ENCODE measurements at places on chromosomes 12 and 14.

- DNase-seq: peak; percentile 42
Observed at GRCh38 chr14:51394384-51394783, 154.3 kb downstream of the TMX1 start.

- DNase-seq: no peak
Observed at GRCh38 chr12:13326076-13326475, 129.6 kb downstream of the EMP1 start.

DNA sequence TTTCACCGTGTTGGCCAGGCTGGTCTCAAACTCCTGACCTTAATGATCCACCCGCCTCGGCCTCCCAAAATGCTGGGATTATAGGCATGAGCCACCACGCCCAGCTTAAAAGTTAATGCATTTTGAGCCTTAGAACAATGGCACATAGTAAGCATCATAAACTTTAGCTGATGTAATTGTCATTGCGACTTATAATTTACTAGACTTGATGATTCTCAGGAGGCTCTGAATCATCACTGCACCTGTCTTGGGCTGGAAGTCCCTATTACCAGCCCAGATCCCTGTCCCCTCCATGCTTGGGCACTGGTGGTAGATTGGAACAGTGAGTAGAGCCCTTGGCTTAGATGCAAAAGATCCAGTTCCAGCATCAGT, 26.1 kb downstream of the KMT5A start:
- DNase-seq: no peak

GRCh38 chr14:99254328-99255009, 17.5 kb downstream of the BCL11B start:
- DNase-seq: no peak

DNA sequence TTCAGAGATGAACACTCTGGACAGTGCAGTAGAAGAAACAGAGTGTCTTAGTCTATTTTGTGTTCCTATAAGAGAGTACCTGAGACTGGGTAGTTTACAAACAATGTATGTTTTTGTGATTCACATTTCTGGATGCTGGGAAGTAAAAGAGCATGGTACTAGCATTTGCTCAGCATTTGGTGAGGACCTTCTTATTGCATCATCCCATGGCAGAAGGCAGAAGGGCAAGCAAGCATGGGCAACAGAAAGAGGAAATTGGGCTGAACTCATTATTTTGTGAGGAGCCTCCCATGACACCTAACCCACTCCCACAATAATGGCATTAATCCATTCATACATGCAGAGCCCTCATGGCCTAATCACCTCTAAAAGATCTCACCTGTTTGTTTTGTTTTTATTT, 8.0 kb downstream of the ANKS1B start:
- DNase-seq: no peak

- DNase-seq: no peak
Observed at GRCh38 chr12:117180758-117181467, 9.4 kb downstream of the FBXO21 start.

DNA sequence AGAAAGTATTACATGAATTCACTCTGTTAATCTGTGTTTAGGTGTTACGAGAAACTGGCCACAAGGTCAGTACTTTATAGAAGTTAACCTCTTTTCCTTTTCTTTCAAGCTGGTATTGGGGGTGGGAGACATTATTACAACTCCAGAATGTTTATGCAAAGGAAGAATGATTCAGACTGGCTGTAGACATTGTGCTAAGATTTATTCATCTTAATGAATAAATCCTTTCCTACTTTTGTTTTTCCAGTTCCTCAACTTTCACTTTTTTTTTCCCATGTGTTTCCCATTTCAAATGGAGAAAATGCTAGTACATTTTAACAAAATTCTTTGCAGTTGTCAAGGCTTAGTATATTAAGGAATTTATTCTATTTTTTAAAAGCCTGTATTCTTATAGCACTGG, 1.3 kb downstream of the OTOGL start:
- DNase-seq: peak; percentile 14

DNA sequence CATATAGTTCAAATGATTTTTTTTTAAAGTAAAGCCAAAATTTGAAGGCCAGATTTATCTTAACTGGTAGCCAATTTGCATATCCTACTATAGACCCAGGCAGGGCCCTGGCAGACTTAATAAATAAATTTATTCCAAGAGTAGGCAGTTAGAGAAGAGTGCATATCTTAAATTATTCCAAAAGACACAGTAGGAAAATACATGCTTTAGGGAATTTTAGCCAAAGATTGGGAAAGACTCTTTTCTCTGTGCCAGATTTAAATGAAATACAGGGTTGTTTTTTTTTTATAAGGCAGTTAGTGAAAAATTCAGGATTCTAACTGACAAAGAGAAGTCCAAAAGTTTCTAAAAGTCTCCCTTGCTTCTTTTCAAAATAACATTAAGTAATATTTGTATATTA, 65.5 kb downstream of the ST8SIA1 start:
- DNase-seq: no peak

DNA sequence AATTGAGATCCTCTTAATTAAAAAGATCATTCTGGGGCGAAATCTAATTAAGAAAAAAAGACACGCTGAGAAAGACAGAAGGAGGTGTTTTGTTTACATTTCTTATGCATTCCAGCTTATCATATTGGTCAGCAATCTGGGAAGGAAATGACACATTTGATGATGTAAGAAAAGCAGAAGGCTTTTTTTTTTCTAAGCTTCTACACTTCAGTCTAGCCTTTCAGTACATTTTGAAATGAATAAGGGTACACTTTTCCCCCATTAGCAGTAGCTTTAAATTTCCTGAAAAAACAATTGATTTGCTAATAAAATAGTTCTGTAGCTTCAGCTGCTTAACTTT, 5.9 kb upstream of the GSC start:
- DNase-seq: peak; percentile 29

DNA sequence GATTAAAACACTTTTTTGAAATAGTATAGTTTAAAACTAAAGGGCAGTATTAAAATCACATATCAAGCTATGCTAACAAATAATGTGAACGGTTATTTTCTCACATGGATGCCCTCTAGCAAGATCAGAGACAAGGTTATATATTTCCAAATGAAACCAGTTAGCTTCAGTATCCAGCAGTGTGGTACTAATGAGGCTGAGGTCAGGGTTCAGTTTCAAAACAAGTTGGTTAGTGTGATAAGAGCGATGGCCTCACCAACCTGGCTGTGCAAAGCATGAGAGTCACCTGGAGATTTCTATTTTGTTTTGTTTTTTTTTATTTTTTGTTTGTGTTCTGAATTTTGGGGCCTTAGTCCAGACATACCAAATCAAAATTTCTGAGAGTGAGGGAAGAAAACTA, 352.2 kb upstream of the KITLG start:
- DNase-seq: no peak

DNA sequence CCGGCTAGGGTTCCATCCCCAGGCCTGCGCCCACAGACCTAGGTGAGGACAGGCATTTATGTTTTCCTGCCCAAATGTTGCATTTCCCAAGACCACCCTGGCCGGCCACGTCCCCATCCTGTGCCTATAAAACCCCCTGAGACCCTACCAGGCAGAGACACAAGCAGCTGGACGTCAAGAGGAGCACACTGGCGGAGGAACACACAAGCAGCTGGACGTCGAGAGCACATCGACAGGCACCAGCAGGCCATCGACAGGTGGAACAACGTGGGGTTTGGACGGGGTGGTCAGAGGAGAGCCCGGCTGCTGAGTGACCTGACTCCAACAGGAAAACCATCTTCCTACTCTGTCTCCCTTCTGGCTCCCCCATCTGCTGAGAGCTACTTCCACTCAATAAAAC, 19.6 kb upstream of the LDHB start:
- no peak for DNase-seq

GRCh38 chr12:119208626-119209061, 29.9 kb downstream of the HSPB8 start:
- DNase-seq: peak; percentile 20

DNA sequence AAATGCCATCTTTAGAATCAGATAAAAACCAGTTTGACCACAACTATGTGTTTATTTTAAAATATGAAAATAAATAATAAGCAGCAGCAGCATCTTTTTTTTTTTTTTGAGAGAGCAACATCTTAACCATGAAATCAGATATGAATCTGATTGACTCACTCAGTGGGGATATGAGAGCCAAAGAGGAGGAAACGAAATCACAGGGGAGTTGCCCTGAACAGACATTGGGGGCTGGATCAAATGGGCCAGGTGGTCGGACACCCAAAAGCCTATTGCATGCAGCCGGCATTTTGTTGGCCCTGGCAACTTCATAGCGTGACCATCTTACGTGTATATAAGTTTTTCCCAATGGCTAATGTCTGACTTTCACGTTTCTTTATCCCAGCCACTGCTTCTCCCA, 321.1 kb downstream of the NPAS3 start:
- DNase-seq: no peak

GRCh38 chr12:127664901-127665300, 602.1 kb upstream of the TMEM132C start:
- DNase-seq: peak; percentile 17

DNA sequence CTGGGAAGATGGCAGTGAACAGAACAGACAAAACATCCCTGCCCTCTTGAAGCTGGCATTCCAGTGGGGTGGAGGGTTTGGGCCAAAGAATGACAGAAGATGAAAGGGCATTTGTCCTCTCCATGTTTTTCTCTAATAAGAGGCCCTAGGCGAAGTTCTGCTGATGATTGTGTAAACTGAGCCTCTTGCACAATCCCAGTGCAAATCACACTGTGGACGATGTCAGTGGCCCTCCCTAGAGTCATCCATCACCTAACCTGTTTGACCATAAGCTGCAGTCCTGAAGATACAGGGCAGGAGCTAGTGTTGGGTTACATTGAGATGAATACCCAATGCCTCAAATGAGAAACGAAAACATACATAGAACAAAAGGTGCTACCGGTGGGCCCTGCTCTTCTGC, 622.4 kb upstream of the TBX3 start:
- no peak for DNase-seq

- DNase-seq: peak; percentile 57
Observed at GRCh38 chr14:102140027-102140749, 491 bp downstream of the WDR20 start.

DNA sequence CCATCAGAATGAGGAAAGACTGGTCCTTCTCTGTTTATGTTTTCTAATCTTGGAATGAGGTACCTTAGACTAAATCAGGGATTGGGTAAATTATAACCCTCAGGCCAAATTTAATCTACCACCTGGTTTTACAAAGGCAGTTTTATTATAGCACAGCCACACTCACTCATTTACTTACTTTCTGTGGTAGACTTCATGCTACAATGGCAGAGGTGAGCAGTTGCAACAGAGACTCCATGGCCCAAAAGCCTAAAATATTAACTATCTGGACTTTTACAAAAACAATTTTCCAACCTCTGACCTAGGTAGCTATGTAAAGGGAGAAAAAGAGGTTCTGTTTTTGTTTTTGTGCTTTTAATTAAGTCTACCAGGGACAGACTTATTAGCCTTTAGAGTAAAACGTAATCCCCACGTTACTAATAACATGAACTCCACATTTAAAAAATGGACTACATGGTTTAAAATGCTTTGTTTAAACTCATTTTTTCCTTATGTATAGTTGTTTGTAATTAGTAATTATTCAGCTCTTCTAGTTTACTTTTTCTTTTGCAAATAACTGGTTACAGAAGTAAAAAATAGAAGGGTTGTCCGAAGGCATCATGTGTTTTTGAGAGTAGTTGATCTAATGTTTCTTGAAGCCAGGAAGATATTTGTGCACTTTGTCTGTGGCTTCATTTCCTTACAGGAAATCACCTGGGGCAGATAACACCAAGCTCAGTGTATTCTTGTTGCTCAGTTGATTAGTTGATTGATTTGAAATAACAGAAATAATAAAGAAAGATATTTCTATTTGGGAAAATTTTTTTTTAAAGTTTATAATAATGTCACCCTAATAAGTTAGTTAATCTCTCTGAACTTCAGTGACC, 57.6 kb upstream of the ATP2B1 start:
- no peak for DNase-seq

- DNase-seq: peak; percentile 29
Observed at GRCh38 chr14:104876251-104876699, 11.2 kb downstream of the CEP170B start.

- no peak for DNase-seq
Observed at GRCh38 chr12:88291498-88292131, 149.5 kb downstream of the TMTC3 start.
